ENCODE measurements at places on chromosomes 1 and 21.

DNA sequence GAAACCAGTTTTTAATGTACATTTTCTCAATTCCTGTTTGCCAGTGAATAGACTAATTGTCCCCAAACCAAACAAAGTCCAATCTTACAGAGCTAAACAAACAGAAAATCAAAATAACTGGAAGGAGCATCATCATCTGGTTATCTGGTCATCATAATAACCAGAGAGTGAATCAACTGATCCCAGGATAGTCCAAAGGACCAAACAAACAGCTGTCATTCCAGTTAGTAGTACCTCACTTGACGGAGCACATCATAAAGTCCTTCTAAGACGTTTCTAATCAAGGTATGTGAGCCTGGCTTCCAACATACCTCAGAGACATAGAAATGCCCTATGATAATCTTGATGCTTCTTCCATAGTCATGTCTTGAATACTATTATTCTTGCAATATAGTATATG, 240.5 kb downstream of the LTN1 start:
- DNase-seq, result no peak

DNA sequence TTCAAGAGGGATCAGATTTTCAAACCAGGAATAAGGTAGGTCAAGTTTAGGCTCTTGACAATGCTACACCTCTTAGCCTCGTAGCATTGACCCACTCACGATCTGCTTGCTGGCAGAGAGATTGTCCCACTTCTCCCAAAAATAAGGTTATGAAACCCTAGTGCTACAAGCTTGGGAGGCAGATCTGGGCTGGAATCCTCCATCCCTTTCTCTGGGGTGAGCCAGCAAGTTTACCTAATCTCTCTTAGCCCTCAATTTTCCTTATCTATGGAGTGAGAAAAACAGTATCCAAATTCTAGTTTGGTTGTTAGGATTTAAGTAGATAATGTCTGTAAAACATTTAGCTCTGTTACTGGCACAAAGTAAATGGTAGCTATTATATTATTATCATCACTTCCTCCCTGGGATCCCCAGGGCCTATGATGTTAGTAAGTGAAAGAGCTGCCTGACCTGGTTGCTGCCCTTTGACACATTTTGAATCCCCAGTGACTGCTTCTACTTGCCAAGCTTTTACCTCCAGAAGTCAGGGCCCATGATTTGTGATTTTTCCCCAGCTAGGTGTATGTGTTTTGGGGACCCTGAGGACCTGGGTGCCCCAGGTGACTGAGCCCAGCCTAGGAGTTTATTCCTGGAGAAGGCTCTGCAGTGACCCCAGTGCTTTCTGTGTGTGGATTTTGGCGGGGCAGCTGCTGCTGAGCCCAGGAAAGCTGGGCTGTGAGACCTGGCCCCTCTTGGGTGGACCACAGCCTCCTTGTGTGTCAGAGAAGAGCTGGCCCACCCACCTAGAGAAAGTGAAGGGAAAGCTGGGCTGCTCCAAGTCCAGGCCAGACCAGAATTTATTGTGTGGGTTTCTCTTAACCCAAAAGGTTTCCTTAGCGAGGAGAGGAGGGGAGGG, 48.2 kb upstream of the VANGL1 start:
- DNase-seq, result no peak

- no peak for DNase-seq
Observed at GRCh38 chr1:205001162-205001561, 41.9 kb upstream of the CNTN2 start.

GRCh38 chr1:183004141-183004540, 19.1 kb upstream of the LAMC1 start:
- no peak for DNase-seq

DNA sequence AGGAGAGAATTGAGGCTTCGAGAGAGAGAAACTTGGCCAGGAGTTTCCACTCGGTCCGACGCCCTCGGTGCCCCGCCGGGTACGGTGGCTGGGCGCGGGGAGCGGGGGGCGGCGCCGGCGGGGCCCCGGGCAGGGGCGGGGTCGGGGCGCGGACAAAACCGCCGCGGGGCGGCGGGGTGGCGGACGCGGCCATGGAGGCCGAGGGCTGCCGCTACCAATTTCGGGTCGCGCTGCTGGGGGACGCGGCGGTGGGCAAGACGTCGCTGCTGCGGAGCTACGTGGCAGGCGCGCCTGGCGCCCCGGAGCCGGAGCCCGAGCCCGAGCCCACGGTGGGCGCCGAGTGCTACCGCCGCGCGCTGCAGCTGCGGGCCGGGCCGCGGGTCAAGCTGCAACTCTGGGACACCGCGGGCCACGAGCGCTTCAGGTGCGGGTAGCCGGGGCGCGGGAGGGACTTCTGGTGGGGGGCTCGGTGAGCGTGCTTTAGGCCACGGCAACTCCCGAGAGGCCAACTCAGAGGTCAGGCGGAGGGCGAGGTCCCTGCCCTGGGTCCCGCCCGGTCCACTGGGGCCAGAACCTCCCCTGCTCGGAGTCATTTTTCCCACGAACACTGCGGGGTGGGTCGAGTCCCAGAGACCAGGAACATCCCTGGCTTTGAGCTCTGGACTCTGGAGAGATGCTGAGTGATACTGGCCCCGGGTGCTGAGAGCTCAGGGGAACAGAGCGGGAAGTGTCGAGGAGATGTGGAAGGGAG, 431 bp downstream of the RAB42 start:
- DNase-seq, result no peak

GRCh38 chr1:28860332-28861073, 48.5 kb downstream of the OPRD1 start:
- DNase-seq, result no peak

- DNase-seq, result no peak
Observed at GRCh38 chr1:166905136-166905535, 29.1 kb upstream of the TADA1 start.

GRCh38 chr1:227934476-227935313, 13.0 kb downstream of the WNT9A start:
- peak; percentile 79 for DNase-seq

DNA sequence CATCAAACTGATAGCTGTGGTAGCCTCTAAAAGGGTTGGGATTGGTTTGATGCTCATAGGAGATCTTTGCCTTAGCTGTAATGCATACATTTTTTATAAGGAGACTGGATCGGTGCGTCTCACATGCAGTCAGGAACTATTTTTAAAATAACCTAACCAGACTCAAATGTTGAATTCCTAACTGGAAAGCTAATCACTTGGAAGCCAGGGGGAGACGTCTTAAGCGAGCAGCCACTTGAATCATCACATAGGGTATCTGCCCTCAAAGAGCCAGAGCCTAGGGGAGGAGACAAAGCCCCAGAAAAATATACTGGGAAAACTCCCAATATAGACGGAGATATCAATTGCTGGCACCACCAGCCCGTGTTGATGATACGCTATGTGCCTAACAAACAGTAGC, 61.7 kb upstream of the PUM1 start:
- DNase-seq, result no peak

DNA sequence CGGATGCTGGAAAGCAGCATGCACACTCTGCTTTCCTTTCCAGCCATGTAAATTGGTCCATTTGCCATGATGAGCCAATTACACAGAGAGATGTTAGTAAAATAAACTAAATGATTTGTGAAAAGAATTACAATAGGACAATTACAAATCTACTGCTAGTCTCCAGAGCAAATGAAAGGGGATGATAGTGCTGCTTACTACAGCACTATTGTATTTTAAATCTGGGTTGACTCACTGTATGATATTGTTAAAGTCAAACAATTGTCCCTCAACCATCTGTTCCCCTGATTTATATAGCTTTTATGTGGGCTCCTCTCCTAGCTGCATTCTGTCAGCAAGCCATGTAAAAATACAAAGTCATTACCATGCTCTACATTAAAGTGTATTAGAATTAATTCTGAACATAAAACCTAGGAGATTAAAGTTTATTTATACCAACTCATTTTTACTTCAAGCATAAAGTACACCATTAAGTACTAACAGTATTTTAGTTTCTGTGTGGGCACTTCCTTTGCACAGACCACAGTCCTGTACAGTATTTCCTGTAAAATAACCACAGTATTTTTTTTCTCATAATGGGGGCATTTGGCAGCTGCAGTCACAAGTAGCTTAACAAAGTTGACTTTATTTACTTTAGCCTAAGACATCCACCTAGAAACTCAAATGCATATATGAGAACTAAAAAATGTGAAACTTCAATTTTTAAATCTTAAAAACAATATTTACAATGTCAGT, 135.8 kb downstream of the VAV3 start:
- DNase-seq, result no peak

DNA sequence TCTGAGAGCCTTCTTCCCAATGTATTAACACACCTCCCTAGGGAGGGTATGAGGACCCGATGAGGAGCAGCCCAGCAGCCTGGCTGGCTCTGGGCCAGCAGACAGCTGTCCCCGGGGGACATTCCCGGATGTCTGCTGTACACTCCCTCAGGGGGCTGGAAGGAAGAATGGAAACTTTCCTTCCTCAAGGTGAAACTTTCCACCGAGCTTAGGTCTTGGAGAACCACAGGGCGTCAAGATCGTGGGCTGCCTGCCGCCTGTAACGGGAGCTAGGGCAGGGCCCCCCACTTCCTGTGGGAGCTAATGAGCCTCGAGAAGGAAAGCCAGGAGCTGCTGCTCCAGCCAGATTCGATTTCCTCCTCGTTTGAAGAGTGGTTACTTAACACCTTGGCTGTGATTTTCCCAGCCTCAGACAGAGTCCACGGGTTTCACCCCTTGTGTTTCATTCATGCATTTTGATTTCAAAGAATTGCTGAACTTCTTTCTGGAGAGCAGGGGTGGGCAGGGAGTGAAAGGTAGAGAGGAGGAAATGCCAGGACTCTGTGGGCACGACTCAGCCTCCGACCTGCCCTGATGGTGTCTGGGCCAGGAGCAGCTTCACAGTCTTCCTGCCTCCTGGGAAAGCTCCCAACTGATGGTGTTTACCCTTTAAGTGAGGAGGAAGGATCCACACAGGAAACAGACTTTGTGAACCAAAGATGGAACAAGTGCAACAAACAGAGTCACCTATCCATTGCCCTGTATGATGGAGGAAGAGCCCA, 29.7 kb downstream of the UBE2T start:
- DNase-seq, result no peak
